ENCODE measurements at places on chromosomes 11 and 22.

- no peak for DNase-seq
Observed at GRCh38 chr11:130024361-130024760, 21.7 kb upstream of the PRDM10 start.

GRCh38 chr22:44271732-44272400, 40.9 kb downstream of the SHISAL1 start:
- no peak for DNase-seq

DNA sequence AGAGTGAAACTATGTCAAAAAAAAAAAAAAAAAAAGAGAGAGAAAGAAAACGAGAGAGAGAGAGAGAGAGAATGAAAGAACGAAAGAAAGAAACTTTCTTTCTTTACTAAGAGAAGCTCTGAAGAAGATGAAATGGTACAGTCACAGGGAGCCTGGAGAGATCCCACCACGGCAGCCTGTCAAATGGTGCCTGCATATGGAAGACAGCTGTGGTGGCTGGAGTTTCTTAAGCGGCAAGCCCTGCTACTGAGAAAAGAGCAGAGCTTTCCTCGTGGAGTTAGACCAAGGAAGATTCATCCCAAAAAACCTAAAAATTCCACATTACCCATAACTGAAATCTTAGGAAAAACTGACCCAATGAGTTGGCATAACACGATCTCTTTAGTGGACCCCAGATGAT, 66.7 kb downstream of the MICAL3 start:
- no peak for DNase-seq

GRCh38 chr11:117017456-117017855, 80.8 kb downstream of the SIK3 start:
- no peak for DNase-seq
